Spleen (tissue), 13 donors: ENCODE measurements at places on chromosomes 2 and 18.

DNA sequence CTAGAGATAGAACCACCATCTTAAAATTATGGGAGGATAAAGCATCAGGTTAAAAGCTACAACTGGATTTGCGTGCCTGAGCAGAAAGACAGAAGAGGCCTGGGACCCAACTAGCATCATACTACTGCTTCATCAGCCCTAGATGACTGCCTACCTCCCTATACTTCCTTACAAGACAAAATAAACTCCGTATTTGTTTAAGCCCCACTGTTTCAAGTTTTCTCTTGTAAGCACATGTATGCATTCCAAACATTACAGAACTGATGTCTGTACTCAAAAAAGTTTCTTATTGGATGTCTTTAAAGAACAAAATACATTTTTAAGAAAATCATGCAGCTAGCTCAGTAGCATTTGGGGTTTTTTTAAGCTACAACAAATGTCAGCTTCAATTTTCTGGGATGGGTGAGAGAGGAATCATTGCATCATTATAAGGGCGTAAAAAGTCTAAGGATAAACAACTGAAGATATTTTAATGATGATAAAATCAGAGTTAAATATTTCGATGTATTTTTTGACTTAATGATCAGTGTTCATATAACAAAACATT, 213.1 kb downstream of the EXOC6B start:
- no peaks in the 10 kb centered on the region for H3K27me3 ChIP-seq
- H3K4me1 ChIP-seq = no peaks in the 10 kb centered on the region
- H3K36me3 ChIP-seq = no peaks in the 10 kb centered on the region
- DNase-seq = no peak
- H3K27ac ChIP-seq = no peak overlapping the region
- no peak overlapping the region for H3K4me3 ChIP-seq

DNA sequence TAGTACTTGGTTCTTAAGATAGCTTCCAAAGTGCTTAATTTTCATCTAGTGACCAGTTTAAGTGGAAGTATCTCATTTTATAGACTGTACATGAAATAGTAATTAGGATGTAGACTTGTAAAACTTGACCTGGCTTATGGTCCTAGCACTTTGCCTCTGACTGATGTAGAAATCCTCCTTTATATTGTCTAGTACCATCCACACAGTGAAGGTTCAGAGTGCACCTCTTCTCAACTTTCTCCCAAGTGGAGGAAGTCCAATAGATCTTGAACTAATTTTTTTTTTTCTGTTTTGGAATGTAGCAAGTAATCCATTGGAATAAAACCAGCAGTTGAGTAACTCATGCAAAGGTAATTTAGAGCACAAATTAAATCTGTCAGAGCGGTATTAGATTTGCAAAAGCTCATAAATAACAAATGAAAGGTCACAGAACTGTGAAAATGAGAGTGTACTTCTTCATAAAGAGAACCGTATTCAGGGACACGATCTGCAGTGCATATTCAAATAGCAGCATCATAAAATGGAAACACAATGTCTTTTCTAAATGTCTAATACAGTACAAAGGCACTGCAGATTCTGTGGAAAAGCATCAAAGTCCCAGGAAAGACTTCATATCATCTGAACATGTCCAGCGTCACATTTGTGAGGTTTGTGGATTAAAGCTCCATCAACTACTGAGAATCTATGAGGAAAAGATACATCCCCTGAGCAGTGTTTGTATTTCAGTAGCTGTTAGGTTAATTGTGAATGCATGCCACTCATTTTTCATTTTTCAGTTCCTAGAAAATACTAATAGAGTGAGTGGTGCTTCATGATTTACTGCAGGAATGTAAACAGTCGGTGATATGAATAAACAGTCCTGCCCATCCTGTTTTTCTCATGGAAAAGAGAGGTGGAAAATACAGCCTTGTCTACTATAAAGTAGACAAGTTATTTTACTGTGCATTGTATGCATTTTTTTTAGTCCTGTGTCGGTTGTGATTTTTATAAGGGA, 100.7 kb downstream of the LYPD6 start:
- H3K4me3 ChIP-seq = no peak overlapping the region
- H3K4me1 ChIP-seq = no peaks in the 10 kb centered on the region
- no peaks in the 10 kb centered on the region for H3K27me3 ChIP-seq

DNA sequence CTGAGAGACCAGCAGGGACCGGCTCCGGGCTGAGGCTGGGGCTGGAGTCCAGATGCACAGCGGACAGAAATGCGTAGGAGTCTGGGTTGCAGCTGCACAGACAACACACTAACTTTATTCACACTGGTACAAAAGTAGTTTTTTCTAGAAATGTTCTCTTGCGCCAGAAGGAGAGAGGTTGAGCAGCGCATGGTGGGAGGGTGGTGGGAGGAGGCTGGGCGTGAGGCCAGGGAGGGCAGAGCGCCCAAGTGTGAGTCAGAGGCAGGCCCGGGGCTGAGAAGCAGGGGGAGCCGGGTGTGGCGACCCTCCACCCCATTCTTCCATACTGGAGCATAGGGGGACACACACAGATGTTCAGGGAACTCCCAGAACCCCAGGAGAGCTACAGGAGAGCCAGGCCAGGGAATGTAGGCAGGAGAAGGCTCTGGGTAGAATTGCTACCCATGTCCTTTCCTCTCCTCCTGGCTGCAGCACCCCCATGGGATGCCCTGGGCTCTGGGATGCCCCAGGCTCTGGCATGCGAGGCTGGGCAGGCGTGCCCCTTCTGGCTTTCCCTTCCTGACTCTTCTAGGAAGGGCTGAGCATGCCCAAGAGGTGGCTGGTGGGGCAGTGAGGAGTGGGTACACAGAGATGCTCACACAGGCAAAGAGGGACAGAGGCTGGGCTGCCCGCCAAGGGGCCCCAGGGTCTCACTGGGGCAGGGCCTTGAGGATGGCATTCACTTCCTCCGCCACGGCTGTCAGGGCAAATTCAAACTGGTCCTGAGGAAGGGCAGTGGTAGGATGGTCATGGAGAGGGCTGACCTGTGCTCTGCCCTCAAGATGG, 10.6 kb downstream of the DNAJB2 start:
- no peak overlapping the region for H3K4me3 ChIP-seq
- H3K36me3 ChIP-seq = peaks cover 15% of the 10 kb centered on the region
- H3K27me3 ChIP-seq = no peaks in the 10 kb centered on the region
- H3K4me1 ChIP-seq = no peaks in the 10 kb centered on the region
- H3K27ac ChIP-seq = peak overlapping the region; percentile 61

DNA sequence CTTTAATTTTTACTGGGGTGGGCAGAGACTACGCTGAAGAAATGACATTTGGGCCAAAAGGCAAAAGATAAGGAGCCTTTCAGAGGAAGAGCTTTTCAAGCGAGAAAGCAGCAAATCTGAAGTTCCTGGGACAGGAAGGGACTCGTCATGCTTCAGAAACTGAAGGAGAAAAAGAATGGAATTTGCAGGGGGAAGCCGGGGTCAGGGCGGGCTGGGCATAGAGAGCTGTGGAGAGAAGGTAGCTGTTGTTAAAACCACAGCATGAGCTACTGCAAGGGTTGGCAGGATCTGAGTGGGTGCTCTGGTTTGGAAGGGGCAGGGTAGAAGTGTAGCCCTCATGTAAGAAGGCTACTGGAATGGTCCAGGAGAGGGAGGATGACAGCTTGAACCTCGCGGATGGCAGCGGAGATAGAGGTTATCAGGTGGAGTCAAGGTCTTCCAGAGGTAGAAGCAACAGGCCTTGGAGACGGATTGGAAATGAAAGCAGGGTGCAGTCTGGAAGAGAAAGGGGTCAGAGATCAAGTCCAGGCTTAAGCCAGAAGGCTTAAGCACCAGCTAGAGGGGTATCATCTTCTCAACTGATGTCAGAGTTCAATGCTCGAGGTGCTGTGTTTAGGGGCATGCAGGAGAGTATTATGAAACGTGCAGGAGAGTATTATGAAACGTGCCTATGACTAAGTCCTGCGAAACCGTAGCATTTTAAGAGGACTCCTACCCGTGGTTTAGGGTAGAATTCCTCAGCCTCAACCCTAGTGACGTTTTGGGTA, 18.9 kb downstream of the ATP8B1 start:
- DNase-seq = no peak
- H3K4me1 ChIP-seq = peaks cover 7% of the 10 kb centered on the region
- H3K36me3 ChIP-seq = peaks cover 23% of the 10 kb centered on the region
- H3K27ac ChIP-seq = peak overlapping the region; percentile 13

DNA sequence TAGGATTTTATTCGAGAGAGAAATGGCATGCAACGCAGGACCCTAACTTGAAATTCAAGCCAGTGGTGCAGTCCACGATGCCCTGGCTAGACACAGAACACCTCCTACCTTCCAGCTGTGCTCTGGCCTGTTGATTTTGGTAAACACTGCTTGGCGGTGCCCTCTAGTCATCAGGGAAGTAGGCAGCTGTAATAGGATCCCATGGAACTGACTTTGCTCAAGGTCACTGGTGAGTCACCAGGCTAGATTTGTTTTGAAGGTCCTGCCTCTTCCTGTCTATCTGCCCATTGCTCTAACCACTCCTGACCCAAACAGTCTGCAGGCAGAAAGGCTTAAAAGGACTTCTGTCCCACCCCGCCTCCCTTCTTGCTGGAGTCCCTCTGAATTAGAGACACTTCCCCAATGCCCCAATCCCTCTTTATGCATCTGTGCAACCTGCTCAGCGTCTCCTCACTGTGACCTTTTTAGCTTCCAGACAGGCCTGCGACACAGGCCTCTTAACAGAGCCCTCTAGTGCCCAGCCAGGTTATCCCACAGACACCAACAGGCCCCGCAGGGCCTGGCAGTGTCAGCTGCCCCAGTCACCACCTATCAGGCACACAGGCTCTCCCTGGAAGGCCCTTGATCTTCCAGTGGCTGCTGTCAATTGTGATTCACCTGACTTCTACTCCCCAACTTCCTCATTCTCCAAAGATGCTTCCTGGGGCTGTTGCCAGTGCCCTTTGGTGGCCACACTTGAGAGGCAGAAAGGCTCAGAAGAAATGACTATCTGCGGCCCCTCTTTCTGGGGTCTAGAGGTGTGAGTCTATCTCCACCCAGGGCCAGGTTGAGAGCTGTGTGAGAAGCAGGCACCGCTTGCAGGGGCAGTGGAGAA, 5.2 kb downstream of the TMEM127 start:
- peak overlapping the region; percentile 99 for H3K27ac ChIP-seq
- H3K36me3 ChIP-seq = peaks cover 64% of the 10 kb centered on the region
- H3K27me3 ChIP-seq = no peaks in the 10 kb centered on the region
- H3K4me3 ChIP-seq = no peak overlapping the region
- DNase-seq = no peak

DNA sequence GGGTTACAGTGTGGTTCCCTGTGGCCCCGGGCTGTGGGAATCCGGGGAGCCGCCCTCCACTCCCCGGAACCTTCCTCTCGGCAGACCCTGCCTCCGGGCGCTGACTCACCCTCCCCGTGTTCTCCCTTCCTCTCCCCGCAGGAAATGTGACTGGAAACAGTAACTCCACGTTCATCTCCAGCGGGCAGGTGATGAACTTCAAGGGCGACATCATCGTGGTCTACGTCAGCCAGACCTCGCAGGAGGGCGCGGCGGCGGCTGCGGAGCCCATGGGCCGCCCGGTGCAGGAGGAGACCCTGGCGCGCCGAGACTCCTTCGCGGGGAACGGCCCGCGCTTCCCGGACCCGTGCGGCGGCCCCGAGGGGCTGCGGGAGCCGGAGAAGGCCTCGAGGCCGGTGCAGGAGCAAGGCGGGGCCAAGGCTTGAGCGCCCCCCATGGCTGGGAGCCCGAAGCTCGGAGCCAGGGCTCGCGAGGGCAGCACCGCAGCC, 59.5 kb downstream of the TNFRSF11A start:
- no peak for DNase-seq
- H3K4me1 ChIP-seq = no peaks in the 10 kb centered on the region
- H3K36me3 ChIP-seq = no peaks in the 10 kb centered on the region
- H3K27me3 ChIP-seq = no peaks in the 10 kb centered on the region

DNA sequence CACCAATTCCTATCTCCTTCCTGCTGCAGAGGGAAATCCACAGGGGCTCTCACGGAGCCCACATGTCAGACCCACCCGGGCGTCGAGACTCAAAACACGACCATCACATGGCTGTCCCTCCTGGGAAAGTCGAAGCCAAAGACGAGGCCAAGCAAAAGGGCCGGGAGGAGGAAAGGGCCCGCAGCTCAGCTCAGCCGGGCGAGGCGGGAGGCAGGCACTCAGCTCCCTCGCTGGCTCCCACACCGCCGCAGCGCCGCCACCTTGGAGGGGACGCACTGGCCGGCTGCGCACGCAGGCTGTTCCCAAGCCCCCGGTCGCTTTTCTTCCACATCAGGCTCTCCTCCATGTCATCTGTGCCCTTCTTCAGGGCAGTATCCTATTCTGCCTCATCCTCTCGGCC, 130.4 kb downstream of the L3MBTL4 start:
- H3K27me3 ChIP-seq = no peaks in the 10 kb centered on the region
- peak; percentile 59 for DNase-seq
- H3K36me3 ChIP-seq = peaks cover 7% of the 10 kb centered on the region
- no peak overlapping the region for H3K27ac ChIP-seq

GRCh38 chr2:82857967-82858366, 1601.1 kb downstream of the SUCLG1 start:
- no peaks in the 10 kb centered on the region for H3K27me3 ChIP-seq
- no peak overlapping the region for H3K4me3 ChIP-seq
- no peaks in the 10 kb centered on the region for H3K4me1 ChIP-seq
- no peaks in the 10 kb centered on the region for H3K36me3 ChIP-seq
- no peak for DNase-seq
- H3K27ac ChIP-seq = no peak overlapping the region

DNA sequence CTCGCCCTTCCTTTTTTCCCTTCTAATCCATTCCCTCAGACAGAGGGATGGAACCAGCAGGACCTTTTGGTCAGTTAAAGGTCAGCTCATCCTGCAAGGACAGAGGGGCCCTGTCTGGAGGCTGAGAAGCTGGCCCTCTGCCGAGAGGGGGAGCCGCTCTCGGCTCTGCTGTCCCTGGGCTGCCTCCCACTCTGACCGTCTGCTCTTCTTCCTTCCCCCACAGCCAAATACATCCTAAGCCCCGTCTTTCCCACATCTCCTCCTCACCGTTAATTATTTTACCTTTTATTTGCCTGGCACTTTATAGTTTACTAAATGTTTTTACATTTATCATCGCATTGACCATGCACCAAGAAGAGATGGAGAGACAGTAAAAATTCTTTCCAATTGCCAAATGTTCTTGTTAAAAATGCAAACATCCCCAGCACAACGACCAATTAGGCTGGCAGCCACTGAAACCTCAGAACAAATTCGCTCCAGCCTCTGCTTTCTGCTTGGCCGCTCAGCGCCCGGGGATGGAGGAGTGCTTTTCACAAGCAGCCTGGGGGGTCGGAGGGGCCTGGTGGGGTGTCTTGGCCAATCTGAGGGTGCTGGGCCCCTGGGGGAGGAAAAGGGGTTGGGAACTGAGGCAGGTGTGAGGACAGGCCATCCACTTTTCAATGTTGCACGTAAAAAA, 123.7 kb downstream of the TNS1 start:
- H3K4me1 ChIP-seq = peaks cover 47% of the 10 kb centered on the region
- DNase-seq = no peak
- no peak overlapping the region for H3K4me3 ChIP-seq

- H3K36me3 ChIP-seq = no peaks in the 10 kb centered on the region
- no peaks in the 10 kb centered on the region for H3K27me3 ChIP-seq
- H3K27ac ChIP-seq = no peak overlapping the region
- H3K4me1 ChIP-seq = no peaks in the 10 kb centered on the region
- H3K4me3 ChIP-seq = no peak overlapping the region
Observed at GRCh38 chr2:52934323-52934898, 833.2 kb upstream of the CHAC2 start.

- H3K27ac ChIP-seq = peak overlapping the region; percentile 22
- H3K4me1 ChIP-seq = peaks cover 10% of the 10 kb centered on the region
- no peak for DNase-seq
- no peaks in the 10 kb centered on the region for H3K27me3 ChIP-seq
- H3K36me3 ChIP-seq = no peaks in the 10 kb centered on the region
Observed at GRCh38 chr18:24486684-24487083, 26.2 kb downstream of the HRH4 start.

GRCh38 chr18:57915865-57916582, 112.9 kb upstream of the ATP8B1 start:
- peaks cover 8% of the 10 kb centered on the region for H3K4me1 ChIP-seq
- no peaks in the 10 kb centered on the region for H3K27me3 ChIP-seq
- H3K27ac ChIP-seq = no peak overlapping the region
- no peak overlapping the region for H3K4me3 ChIP-seq
- DNase-seq = no peak
